ENCODE measurements at places on chromosomes 13 and 19. TPM values are rescaled to one million over a fixed set of nuclear protein-coding genes. Genes with fewer than 3 reads are reported as not detected.

The NLRP11 gene
- total RNA-seq: 0.06 TPM

The GNG8 gene
- not detected for total RNA-seq

The RXFP2 gene
- total RNA-seq: not detected

The GPR12 gene
- not detected for total RNA-seq

The PSG6 gene
- total RNA-seq: not detected

The ZNF154 gene
- total RNA-seq: 3.6 TPM

The ONECUT3 gene
- total RNA-seq: not detected

The ZGLP1 gene
- 3.2 TPM for total RNA-seq

The LSR gene
- 1.4 TPM for total RNA-seq

The DCLK1 gene
- 23.5 TPM for total RNA-seq

The PGLYRP2 gene
- not detected for total RNA-seq

All from cardiac ventricle fibroblast (primary cell).